ENCODE measurements at places on chromosomes 11 and 22. TPM values are rescaled to one million over a fixed set of nuclear protein-coding genes. Genes with fewer than 3 reads are reported as not detected.

SMIM35 gene
- not detected for total RNA-seq

CLCF1 gene
- 33.1 TPM for total RNA-seq

RAB39A gene
- 1.3 TPM for total RNA-seq

DUSP18 gene
- 16.2 TPM for total RNA-seq

PLEKHB1 gene
- total RNA-seq = 7.1 TPM

SMCO4 gene
- 20.8 TPM for total RNA-seq

YPEL4 gene
- not detected for total RNA-seq

LUZP2 gene
- total RNA-seq = 0.33 TPM

RNF214 gene
- 14.0 TPM for total RNA-seq
